ENCODE measurements at places on chromosomes 6 and 20.

- no peak for DNase-seq
Observed at GRCh38 chr6:81534934-81535465, 217.5 kb downstream of the TENT5A start.

GRCh38 chr6:140256248-140256647 lies 881.8 kb upstream of the CITED2 start:
- no peak for DNase-seq

DNA sequence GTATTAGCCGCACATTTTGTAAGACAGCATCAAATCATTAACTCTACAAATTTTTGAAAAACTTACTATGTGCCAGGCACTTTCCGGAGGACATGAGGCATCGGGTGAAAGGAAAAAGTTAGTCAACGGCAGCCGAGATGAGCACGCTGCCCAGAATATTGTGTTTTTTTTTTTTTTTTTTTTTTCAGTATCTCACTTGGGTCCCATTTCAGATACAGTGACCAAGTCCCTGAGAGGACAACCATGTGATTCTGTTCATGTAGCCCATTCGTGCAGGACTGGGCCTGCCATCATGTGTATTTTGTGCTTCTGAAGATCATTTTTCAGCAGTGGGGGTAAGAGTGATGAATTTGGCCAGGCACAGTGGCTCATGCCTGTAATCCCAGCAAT lies 1.3 kb downstream of the SLA2 start:
- no peak for DNase-seq

DNA sequence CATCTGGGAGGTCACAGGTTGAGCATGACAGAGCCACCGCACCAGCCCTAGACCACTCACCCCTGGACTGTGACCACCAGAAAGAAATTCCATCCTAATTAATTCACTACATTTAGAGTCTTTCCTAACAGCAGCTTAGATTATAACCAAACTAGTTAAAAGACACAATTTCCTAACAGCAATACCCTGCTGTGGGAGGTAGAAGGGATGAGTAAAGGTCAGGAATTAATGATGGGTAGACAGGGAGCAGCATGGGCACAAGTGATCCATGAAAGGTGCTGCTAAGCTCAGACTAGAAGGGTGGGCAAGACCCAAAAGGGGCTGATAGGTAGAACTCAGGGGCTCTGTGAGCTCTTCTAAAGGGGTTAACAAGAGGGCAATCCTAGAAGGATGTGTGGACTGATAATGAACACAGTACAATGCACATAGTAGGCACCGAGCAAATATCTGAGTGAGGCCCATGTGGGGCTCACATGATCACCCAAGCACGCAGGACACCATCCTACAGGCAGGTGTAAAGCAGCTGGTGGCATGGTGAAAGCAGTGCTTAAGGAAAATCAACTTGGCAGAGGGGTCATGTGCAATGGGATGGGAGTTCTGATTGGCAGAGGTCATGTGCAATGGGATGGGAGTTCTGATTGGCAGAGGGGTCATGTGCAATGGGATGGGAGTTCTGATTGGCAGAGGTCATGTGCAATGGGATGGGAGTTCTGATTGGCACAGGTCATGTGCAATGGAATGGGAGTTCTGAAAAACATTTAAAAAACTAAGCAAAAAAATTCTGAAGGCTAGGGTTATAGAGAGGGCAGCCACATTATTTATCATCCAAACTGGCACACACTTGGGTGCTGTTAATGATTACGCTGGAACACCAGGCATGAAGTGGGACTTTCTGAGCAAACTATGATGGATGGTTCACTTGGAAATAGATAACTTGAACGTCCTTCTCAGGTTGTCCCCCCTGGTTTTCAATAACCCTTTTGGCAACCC lies 188.2 kb upstream of the FOXQ1 start:
- DNase-seq: no peak

DNA sequence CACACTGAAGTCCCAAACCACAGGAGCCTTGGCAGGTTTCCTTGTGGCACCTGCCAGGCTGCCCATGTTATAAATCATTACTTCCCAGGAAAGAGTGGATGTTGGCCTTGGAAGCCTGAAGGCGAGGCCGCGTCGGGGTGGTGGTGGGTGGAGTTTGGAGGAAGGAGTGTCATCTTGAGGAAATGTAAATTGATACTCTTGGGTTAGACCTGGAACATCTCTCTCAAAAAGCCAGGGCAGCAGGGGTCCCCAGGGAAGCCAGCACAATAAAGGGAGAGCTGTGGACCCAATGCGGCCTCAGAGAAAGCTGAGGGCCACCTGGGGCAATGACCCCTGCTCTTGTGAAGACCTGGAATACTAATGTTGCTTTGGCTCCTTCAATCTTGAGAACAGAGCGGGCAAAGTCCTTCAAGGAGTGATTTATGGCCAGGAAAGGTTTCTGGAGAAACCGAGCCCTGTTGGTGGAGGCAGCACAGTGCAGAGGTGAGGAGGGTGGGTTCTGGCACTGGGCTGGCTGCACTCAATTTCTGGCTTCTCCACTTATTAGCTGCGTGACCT lies 26.3 kb upstream of the TRAF3IP2 start:
- no peak for DNase-seq

- DNase-seq: no peak
Observed at GRCh38 chr6:97218912-97219311, 64.1 kb downstream of the MMS22L start.

DNA sequence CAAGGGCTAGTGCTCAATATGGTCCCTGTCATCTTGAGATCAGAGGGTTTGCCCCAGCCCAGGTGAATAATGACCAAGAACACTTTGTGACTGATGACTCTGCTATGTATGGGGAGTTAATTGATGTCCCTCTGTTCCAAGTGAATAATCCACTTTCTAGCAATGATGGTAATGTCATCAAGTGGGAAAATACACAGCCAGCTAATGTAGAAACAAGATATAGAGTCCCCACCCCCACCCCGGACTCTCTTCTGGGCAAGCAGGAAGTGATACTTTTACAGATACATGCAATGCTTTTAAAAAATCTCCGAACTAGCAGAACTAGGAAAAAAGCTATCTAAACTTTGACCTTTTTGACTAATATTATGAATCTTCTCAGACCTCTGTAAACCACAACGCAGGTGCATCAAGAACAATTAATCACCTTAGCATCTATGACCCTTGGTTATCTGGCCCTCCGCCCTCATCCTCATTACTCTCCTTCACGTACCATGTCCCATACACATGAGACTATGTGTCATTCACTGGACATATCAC lies 30.5 kb downstream of the CNR1 start:
- DNase-seq: no peak

DNA sequence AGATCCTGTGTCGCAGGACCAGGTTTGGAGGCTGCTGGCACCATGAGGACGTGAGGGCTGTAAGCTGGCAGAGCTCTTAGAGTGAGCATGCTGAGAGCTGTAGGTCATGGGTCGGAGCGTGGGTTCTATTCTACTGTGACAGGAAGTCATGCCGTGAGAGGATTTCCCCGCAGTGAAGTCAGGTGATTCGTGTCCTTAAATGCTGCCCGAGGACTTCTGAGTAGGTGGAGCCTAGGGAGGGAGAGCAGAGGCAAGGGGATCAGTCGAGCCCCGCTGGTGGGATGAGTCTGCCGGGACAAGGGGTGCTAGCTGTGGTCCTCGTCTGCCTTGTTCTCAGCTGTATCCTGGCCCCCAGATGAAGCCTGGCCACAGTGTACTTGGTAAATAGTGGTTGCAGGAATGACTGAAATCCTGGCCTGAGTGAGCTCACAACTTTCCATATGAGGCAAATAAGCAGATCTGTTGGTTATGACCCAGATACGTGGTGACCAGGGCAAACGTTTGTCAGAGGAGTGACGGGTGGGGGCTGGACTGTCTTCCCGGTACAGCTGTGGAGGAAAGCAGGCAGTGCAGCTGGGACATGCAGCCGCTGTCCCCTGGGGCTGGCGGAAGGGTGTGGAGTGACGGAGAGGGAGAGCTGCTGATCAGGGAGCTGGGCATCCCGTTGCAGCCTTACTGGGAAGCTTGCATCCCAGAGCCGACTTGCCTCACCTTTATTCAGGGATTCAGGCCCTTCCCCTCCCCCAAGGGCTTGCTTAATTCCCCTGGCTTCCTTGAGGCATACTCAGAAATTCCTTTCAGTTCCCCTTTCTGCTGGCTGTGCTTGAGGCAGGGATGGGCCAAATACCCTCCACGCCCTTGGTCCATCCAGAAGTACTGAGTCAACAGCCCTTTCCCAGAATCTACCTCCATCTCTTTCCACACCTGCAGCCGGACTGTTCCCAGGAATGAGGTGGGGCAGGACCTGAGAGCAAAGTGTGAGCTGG lies 250.9 kb upstream of the RREB1 start:
- DNase-seq: no peak

DNA sequence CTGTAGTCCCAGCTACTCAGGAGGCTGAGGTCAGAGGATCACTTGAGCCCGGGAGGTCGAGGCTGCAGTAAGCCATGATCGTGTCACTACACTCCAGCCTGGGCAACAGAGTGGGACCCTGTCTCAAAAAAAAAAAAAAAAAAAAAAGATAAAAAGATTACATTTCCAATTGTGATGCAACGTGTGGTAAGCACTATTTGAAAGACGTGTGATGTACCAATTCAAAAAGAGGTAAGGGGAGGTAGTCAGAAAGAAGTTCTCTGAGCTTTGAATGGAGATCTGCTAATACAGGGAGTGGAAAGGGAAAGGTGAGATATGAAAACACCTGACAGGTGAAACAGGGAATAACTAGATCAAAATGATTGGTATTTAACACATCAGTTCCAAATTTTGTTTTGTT lies 11.9 kb downstream of the GOPC start:
- no peak for DNase-seq

GRCh38 chr6:113909224-113909856 lies 52.2 kb downstream of the MARCKS start:
- peak; percentile 71 for DNase-seq

- DNase-seq: no peak
Observed at GRCh38 chr20:51258582-51259165, 235.8 kb upstream of the KCNG1 start.

- DNase-seq: no peak
Observed at GRCh38 chr6:40899684-40900155, 139.3 kb downstream of the UNC5CL start.

- DNase-seq: no peak
Observed at GRCh38 chr6:113082745-113083144, 735.6 kb downstream of the RFPL4B start.

- no peak for DNase-seq
Observed at GRCh38 chr20:60804240-60804917, 447.7 kb upstream of the CDH4 start.

- peak; percentile 82 for DNase-seq
Observed at GRCh38 chr6:36127462-36128016, 2.8 kb upstream of the MAPK13 start.

- no peak for DNase-seq
Observed at GRCh38 chr6:79446006-79446405, 91.2 kb downstream of the LCA5 start.

All from SW 1271 (cell line).